ENCODE measurements at places on chromosomes 3 and 15. TPM values are rescaled to one million over a fixed set of nuclear protein-coding genes. Genes with fewer than 3 reads are reported as not detected.

- no peak for DNase-seq
Observed at GRCh38 chr3:68874551-68875348, 57.6 kb downstream of the TAFA4 start.

GRCh38 chr3:46958467-46959160 is 17.9 kb downstream of the CCDC12 start:
- DNase-seq, result no peak

GRCh38 chr3:161682715-161683114 is 186.1 kb downstream of the OTOL1 start:
- no peak for DNase-seq

DNA sequence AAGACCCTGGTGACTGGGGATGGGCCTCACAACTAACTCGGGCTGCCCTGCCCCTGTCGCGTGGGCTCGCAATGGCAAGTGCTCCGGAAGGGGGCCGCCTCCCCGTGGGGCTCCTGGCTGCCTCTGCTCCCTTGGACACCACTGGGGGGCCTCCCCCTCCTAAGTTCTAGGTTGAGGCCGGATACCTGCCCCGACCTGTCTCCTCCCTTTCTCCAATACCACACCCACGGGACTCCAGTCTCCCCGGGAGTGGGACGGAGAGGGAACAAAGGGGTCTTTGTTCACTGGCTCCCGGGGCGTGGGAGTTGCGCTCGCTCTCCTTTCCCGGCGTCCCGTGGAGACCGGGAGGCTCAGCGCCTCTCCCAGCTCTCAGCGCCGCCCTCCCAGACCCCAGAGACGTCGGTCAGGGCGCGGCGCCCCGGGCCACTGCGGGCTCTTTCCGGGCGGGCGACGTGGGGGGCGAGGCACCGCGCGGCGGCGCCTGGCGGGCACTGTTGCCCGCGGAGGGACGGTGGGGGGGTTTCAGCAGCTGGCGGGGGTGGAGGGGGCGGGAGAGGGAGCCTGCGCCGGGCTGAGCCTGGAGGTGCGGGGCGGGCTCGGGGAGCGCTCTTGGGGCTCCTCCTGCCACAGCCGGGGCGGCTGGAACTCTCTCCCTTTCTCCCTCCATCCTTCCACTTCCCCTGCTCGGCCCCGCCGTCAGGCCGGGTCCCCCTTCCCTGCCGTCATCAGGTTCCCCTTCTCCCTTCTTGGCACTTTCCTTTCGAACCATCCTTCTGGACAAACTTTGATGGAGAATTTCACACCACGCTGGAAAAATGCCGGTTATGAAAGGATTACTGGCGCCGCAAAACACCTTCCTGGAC is at the start of gene KCNH8:
Gene KCNH8 (plus strand): TSS at position 606 of the 863 bp plus-strand sequence. CDS start 210 bp downstream, at position 816.
- no peak for DNase-seq

GRCh38 chr3:127674101-127674721 is 1.5 kb downstream of the ABTB1 start:
- no peak for DNase-seq

- no peak for DNase-seq
Observed at GRCh38 chr3:31189971-31190370, 295.5 kb upstream of the GADL1 start.

GRCh38 chr3:142237891-142238290 is 12.5 kb upstream of the GK5 start:
- no peak for DNase-seq

Gene SLC24A5
- polyA plus RNA-seq, result 0.43 TPM

Gene LOXL1
- 83.9 TPM for polyA plus RNA-seq

DNA sequence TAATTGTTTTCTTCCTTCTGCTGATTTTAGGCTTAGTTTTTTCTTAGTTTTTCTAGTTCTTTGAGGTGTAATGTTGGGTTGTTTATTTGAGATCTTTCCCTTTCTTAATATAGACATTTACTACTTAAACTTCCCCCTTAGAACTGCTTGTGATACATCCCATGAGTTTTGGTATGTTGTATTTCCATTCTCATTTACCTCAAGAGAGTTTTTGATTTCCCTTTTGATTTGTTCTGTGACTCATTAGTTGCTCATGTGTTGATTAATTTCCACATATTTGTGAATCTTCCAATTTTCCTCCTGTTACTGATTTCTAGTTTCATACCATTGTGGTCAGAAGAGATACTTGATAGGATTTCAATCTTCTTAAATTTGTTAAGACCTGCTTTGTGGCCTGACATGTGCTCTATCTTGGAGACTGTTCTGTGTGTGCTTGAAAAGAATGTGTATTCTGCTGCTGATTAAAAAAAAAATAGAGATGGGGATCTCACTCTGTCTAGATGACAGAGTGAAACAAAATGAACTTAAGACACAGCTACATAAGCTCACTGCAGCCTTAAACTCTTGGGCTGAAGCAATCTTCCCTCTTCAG is 22.3 kb downstream of the GRM2 start:
- DNase-seq, result no peak

GRCh38 chr3:40899286-40899712 is 300.0 kb upstream of the CTNNB1 start:
- no peak for DNase-seq

GRCh38 chr3:25592510-25592968 is 72.2 kb downstream of the TOP2B start:
- DNase-seq, result no peak

DNA sequence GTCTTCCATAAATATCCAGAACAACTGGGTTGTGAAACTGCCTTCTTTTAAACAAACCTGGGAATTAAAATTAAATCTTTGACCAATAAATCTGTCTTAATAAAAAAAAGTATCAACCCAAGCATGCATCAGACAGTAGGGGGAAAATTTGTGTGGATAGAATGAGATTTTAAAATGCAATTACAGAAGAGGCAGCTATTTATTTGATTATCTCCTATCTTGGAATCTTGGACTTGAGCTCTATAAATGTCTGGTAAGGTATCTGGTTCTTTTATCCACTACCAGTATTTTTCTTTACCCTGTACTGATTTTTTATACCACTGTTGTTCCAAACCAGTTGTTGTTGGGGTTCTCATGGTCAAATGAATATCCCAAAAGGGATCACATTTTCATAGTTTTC is 157.6 kb upstream of the VEPH1 start:
- no peak for DNase-seq

DNA sequence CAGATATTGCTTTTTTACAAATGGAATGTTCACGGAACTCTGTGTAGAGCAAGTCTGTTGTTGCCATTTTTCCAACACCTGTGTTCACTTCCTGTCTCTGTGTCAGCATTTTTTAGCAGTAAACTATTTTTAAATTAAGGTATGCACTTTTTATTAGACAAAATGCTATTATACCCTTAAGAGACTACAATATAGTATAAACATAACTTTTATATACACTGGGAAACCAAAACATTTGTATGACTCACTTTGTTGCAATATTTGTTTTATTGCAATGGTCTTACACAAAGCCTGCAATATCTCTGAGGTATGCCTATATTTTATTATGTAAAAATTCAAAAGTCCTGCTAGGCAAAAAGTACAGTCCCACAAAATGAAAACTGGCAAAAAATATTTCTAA is 39.8 kb upstream of the FGF7 start:
- DNase-seq, result no peak

GRCh38 chr3:10395671-10396070 is 74.8 kb upstream of the SEC13 start:
- no peak for DNase-seq

GRCh38 chr3:167110901-167111300 is 269.2 kb downstream of the ZBBX start:
- no peak for DNase-seq

GRCh38 chr15:82919231-82919886 is 33.2 kb downstream of the HOMER2 start:
- no peak for DNase-seq

DNA sequence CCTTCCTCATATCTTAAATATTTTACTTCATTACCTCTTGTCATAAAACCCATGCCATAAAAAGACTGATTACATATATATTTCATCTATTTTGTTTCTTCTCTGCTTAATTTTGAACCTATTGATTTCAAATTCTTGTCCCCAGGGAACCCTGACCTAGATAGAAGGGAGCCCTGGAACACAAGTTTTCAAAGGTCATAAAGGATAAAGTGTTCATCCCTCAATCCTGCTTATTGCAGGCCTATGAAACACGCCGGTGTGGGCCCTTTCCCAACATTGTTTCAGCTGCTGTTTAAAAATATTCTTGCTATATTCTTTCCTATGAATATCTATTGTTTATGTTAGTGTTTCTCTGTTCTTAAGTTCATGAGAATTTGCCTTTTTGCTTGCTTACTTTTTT is 1389.5 kb upstream of the GBE1 start:
- no peak for DNase-seq

DNA sequence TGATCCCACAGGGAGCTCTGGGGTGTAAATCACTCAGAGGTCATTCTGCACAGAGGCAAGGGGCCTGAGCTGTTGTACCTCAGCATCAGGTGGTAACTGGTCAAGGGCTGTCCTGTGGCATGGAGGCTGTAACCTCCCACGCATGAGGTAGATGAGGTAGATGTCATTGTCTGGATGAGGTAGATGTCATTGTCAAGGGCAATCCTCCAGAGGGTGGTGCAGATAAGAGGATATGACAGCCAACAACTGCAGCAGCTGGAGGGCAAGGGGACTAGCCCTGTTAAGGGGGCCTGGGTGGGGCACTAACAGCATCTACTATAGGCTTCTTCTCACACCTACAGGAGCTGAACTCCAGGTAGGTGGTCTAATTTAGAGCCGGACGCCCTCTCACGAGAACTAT is 55.6 kb downstream of the THRB start:
- no peak for DNase-seq

DNA sequence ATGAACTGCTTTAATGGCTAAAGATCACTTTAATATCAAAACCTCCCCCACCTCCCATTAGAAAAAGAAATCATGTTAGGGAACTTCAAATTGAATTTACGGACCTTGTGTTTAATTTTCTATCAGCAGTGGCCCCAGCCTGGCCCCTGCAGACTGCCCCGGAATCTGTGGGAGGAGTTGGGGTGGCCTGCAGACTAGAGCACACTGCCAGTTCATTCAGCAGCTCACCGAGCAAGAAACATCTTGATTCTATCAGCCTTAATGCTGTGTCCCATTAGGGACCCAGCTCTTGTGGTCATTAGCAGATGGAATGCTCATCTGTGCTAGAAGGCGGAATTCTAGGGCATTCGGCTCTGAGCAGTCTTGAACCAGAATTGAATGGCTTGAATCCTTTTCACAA is 54.2 kb downstream of the FLNB start:
- peak; percentile 64 for DNase-seq

Gene TRH
- 0.30 TPM for polyA plus RNA-seq
